ENCODE measurements at places on chromosomes 3 and 15.

DNA sequence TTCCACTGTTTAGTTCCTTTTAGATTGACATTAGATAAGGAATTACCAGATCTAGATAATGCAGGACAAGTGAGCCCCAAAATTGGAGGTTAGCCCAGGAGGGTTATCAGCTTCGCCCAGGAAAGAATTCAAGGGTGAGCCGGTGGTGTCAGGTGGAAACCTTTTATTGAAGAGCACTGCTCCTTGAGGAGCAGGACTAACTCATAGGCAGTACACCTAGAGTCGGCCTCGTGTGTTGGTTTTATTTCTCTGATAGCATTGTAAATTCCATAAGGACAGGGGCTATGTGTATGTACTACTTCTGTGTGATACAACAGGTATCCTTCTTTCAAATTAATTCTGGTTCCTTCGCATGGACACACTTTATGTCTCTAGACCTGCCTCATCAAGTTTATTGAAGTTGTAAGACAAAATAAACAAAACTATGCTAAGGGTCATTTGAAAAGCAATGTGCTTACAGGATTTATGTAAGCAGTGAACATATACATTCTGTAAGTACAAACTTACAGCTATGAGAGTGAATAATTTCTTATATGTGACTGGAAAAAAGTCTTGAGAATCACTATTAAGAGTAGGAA is 57.2 kb downstream of the SNX4 start:
- DNase-seq: no peak

DNA sequence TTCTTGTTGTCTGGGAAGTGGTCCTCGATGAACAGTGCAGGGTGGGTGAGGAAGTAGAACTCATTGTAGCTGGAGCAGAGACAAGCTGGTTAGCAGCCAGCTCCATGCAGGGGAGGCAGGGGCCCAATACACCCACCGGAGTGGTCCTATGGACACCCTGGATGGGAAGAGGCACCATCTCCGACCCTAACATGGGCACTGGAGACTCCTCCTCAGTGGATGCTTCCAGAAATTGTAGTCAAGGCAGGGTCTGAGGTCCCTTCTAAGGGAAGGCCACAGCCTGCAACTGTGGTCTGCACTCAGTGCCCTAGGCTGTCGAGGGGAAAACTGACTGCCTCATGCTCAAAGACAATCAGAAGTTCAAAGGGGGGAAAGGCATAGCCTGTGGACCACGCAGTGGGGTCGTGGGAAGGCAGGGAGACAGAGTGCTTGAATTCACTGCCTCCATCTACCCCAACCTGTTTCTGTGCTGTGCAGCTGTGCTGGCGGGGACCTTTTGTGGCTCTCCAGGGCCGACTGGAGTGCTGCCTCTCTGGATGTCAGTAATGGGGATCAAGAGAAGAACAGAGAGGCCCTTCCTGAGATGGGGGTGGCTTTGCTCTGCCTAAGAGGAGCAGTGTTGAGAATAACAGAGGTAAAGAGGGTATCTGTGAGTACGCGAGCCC is 41.9 kb downstream of the KY start:
- no peak for DNase-seq

DNA sequence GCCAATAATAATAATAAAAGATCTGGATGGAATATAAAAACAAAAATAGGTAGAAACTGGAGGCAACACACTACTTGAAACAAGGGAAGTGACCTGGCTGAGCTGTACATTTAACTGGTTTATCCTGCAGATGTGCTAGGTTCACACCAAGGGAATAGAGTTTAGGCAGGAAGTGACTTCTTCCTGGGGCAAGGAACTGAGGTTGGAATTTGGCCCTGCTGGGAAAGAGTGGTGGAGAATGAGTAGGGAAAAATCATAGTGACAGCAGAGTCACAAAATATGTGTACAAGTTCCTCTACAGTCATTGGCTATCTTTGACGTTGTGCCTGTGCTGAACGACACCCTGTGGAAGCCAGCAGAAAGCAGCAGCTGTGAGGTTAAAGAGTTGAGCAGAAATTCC is 44.1 kb downstream of the ARHGAP11B start:
- no peak for DNase-seq

DNA sequence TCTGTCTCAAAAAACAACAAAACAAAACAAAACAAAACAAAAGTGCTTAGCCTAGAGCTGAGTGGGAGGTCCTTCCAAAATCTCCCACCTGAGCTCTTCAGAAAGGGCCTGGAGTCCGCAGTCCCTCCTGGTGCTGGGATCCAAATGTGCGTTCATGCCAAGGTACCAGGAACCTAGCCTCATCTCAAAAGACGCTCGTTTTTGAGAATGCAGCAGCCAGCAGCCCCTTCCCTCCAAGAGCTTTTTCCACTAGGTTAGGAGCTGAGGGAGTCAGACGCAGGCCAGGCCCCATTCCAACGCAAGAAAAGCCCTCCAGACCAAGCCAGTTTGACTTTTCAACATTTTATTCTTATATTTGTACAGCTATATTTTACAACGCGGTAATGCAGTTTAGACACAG is 18.7 kb upstream of the RTP2 start:
- no peak for DNase-seq

DNA sequence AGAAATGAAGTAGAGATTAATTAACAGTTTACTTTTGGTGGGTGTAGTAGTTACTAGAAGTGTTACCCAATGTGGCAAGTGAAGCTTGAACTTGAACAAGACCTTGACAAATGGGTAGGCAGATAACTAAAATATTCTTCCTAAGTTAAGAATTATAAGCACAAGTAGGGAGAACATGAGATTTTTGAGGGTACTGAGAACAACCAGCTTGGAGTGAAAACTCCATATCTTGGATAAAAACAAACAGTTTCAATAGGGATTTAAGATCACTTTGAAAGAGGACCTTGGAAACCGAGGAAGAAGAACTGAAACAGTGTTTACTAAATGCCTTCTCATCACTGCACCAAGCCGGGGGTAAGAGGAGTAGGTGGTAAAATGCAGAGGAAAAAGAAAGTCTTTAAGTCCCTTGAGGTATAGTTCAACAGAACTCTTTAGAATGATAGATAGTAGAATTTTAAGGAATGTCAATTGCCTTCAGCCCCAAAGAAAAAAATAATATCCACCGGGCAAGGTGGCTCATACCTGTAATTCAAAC is 496.7 kb downstream of the NAALADL2 start:
- DNase-seq: no peak

All from KBM-7 (cell line).